Astrocyte (in vitro differentiated cells and primary cell): ENCODE measurements at places on chromosomes 2 and 18. TPM values are rescaled to one million over a fixed set of nuclear protein-coding genes. Genes with fewer than 3 reads are reported as not detected.

- DNase-seq: no peak
- H3K4me1 ChIP-seq: no peaks in the 10 kb centered on the region
- no peaks in the 10 kb centered on the region for H3K36me3 ChIP-seq
- H3K27me3 ChIP-seq: peaks cover under 1% of the 10 kb centered on the region
Observed at GRCh38 chr2:67713376-67713775, 316.2 kb downstream of the ETAA1 start.

GRCh38 chr18:28875059-28875458 lies 698.1 kb upstream of the CDH2 start:
- H3K4me1 ChIP-seq: no peaks in the 10 kb centered on the region
- no peak overlapping the region for H3K4me3 ChIP-seq
- peak; percentile 75 for DNase-seq

DNA sequence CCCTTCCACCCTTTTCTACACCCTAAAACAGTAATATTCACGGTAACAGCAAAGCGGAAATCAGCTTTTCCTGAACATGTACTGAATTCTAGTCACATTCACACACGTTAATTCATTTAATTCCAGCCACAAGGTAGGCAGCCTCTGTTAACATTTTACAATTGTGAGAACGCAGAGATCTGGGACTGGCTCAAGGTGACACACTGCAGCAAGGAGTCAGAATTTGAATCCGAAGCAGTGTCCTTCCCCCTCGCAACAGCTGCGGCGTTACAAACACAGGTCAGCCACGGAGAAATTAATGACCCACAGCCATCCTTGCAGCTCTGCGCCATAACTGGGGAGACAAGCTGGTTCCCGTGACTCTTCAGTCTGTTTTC lies 818 bp upstream of the SLC20A1 start:
- peak overlapping the region; percentile 51 for H3K27ac ChIP-seq
- peaks cover 68% of the 10 kb centered on the region for H3K4me1 ChIP-seq
- H3K27me3 ChIP-seq: no peaks in the 10 kb centered on the region
- peaks cover 31% of the 10 kb centered on the region for H3K36me3 ChIP-seq
- peak overlapping the region; percentile 95 for H3K4me3 ChIP-seq
- peak; percentile 46 for DNase-seq

DNA sequence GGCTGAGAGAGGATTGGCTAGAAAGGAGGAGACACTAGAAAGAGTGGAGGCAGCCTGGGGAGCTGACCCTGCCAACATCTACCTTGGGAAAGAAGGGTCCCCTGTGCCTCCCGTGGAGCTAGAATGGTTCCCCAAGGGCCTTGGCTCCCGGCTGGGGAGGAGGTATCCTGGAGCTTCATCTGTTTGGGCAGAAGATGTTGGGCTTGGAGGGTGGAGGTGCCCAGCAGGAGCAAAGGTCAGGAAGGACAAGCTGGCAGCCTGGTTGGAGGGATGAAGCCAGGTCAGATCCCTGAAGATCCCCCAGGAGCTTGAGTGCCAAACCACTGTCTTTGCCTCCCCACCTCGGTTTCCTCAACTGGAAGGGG lies 2.9 kb downstream of the ATP6V1B1 start:
- no peak overlapping the region for H3K27ac ChIP-seq
- DNase-seq: no peak
- no peak overlapping the region for H3K4me3 ChIP-seq
- no peaks in the 10 kb centered on the region for H3K4me1 ChIP-seq
- no peaks in the 10 kb centered on the region for H3K36me3 ChIP-seq

DNA sequence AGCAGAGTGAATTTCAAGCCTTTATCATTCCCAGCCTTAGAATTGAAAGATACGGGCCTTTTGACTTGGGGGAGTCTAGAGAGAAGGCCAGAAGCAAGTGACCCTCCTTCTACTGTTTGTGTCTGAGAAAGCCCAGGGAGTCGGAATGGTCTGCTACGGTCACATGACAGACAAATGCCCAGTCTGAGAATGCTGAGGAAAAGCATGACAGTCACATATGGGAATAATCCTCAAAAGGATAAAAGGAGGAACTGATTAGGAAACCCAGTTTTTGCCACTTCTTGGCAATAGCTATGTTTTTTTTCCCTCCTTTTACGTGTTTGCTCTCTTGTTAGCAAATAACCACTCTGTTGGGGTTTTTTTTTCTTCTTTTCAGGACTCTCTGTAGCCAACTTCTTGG lies 38.1 kb upstream of the HNRNPA3 start:
- DNase-seq: no peak
- H3K4me3 ChIP-seq: no peak overlapping the region
- H3K27ac ChIP-seq: no peak overlapping the region

GRCh38 chr2:165305391-165306096 lies 66.3 kb downstream of the SCN2A start:
- H3K27me3 ChIP-seq: no peaks in the 10 kb centered on the region
- no peak overlapping the region for H3K4me3 ChIP-seq
- no peaks in the 10 kb centered on the region for H3K4me1 ChIP-seq
- H3K36me3 ChIP-seq: no peaks in the 10 kb centered on the region
- peak; percentile 68 for DNase-seq
- no peak overlapping the region for H3K27ac ChIP-seq

DNA sequence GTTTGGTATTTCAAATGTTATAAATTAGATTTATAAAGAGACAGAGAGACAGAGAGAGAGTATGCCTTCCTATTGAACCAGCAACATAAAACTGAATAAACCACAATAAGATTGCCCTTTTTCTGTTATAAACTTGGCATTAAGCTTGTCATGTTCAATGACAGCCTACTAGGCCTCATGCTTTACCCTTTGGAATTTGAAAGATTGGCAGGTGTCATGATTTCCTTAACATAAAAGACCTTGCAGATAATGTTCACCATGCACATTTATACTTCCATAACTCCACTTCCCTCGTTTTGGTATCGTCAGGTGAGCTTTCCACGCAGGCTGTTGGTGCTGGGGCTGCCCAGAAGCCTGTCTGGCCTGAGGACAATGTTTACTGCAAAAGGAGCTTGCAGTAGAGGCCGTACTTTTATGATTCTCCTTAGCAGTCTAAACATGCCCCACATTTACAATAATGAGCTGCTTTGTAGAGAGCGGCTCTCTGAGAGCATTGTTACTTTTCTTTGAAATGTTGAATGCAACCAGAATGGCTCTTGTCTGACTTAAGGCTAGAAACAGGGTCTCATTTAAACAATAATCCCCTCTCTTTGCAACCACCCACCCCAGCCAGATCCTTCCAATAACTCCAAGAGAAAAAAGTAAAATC lies 379.1 kb upstream of the ATP5MC3 start:
- H3K27ac ChIP-seq: no peak overlapping the region
- no peak for DNase-seq
- H3K36me3 ChIP-seq: no peaks in the 10 kb centered on the region
- H3K4me3 ChIP-seq: no peak overlapping the region
- no peaks in the 10 kb centered on the region for H3K4me1 ChIP-seq

DNA sequence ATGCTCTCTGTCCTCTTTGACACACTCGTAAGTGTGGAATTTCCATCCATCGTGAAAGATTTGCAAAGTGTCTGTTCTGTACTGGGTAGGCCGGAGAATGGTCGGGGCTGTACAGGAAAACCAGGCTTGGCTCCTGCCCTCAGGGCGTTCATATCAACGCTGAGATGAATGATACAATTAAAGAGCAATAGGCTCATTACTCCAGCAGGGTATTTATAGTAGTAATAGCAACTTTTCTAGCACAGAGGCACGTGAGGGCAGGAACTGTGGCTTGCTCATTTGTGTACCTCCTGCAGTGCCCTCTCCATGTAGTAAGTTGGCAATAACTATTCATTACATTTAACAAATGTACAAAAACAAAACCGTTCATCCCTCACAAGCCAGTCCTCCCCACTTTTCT lies 5.3 kb upstream of the NCK2 start:
- no peak for DNase-seq
- no peak overlapping the region for H3K27ac ChIP-seq
- H3K27me3 ChIP-seq: no peaks in the 10 kb centered on the region

- DNase-seq: no peak
- H3K27ac ChIP-seq: no peak overlapping the region
- H3K36me3 ChIP-seq: no peaks in the 10 kb centered on the region
- H3K27me3 ChIP-seq: no peaks in the 10 kb centered on the region
Observed at GRCh38 chr2:83991992-83992391, 467.1 kb downstream of the SUCLG1 start.

DNA sequence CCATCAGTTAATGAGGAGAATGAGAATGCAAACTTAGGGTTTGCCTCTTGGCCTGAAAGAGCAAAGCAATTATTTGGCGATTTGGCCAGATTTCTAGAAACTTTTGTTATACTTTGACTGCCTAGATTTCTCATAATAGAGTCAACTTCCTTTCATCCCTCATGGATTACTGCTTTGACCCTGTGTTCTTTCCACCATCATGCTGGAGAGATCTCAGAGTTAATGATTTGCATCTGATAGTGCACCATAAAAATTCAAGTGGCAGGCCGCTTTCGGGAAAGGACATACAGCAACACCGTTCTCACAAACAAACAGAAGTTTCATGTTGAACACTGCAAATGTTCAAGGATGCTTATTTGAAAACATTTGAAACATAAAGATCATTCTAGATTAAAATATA lies 143.7 kb upstream of the ZFP36L2 start:
- H3K4me3 ChIP-seq: no peak overlapping the region
- no peak for DNase-seq
- no peaks in the 10 kb centered on the region for H3K27me3 ChIP-seq

- no peak overlapping the region for H3K27ac ChIP-seq
- no peaks in the 10 kb centered on the region for H3K4me1 ChIP-seq
- no peaks in the 10 kb centered on the region for H3K27me3 ChIP-seq
- no peaks in the 10 kb centered on the region for H3K36me3 ChIP-seq
Observed at GRCh38 chr2:210558708-210559107, 2.3 kb downstream of the CPS1 start.

- no peak for DNase-seq
- peaks cover 27% of the 10 kb centered on the region for H3K4me1 ChIP-seq
- no peak overlapping the region for H3K27ac ChIP-seq
- H3K36me3 ChIP-seq: no peaks in the 10 kb centered on the region
- H3K4me3 ChIP-seq: no peak overlapping the region
Observed at GRCh38 chr2:240439698-240440151, 4.3 kb downstream of the GPC1 start.

DNA sequence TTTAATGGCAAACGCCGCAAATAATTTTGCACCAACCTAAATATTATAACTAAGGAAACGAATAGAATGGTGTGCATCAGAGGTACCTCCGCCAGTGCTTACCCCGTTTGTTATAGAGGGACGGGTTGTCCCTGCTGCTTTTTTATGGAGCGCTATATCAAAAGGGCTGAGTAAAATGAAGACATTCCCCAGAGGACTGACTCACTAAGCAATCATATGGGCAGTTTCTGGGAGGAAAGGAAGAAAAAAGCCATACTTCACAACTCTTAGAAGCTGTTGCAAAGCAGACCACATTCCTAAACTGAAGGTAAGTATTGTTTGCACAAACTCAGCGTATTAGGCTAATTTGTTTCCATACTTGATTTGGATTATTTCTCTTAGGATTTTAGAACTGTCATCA lies 12.9 kb downstream of the ID2 start:
- no peak overlapping the region for H3K27ac ChIP-seq
- no peaks in the 10 kb centered on the region for H3K27me3 ChIP-seq
- no peaks in the 10 kb centered on the region for H3K36me3 ChIP-seq
- H3K4me3 ChIP-seq: no peak overlapping the region

DNA sequence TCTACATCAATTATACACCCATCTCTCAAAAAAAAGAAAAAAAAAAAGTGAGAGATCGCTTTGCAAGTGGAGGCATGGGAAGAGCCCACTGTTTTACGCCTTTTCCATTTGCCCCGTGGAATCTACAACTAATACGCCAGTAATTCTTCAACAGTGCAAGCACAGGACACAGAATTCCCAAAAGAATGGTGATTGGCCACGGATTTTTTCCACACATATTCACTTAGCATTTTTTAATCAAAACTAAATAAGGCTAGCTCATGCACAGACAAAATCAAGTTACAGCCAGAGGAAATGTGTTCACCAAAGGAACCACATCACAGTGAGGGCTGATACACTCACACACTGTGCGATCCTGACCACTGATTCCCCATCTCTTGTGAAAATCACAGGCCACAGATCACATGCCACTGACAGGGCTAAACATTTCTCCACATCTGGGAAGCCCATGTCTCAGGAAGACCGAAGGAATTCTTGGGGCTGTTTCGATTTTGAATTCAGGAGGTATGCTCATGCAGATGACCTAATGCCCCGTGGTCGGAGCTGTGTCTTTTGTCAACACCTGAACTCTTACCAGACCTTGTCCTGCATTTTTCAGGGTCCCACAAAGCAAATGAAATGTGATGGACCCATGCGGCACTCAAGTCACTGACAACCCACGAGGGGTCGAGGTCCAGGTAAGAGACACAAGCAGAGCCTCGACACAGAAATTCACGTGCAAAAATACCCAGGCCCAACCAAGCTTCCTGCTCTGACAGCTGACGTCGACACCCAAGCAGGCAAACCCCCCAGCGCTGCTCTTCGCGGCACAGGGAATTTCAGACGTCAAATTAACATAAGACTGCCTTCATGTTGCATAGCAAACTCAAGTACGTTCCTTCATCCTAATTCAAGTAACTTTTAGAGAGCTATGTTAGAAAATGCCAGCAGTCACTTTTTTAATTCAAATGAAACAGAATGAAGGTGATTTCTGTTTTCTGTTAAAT lies 69.6 kb downstream of the ZNF516 start:
- peaks cover 6% of the 10 kb centered on the region for H3K4me1 ChIP-seq
- no peaks in the 10 kb centered on the region for H3K27me3 ChIP-seq
- no peaks in the 10 kb centered on the region for H3K36me3 ChIP-seq
- H3K27ac ChIP-seq: no peak overlapping the region
- no peak overlapping the region for H3K4me3 ChIP-seq

DNA sequence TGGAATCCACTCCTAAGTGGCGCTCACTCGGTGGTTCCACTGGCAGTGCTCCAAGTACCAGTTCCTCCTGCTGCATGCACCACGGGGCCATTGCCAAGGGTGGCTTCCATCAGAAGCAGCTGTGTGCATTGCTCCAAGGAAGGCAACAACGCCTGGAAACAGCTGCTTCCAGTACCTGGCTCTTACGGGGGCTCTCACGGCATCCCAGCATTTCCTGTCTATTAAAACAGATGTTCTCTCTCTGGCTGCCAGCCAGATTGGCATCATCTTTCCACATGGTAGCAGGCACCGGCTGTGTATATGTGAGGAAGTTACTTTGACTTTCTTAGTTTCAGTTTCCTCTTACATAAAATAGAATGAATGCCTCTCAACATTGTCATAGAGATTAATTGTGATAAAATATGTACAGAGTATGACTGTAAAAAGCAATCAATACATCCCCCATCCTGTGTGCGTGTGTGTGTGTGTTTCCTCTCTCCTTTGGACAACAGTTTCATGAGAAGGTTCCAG lies 84.9 kb downstream of the CMPK2 start:
- no peak for DNase-seq
- H3K27ac ChIP-seq: no peak overlapping the region
- H3K4me1 ChIP-seq: no peaks in the 10 kb centered on the region
- H3K4me3 ChIP-seq: no peak overlapping the region
- no peaks in the 10 kb centered on the region for H3K27me3 ChIP-seq

DNA sequence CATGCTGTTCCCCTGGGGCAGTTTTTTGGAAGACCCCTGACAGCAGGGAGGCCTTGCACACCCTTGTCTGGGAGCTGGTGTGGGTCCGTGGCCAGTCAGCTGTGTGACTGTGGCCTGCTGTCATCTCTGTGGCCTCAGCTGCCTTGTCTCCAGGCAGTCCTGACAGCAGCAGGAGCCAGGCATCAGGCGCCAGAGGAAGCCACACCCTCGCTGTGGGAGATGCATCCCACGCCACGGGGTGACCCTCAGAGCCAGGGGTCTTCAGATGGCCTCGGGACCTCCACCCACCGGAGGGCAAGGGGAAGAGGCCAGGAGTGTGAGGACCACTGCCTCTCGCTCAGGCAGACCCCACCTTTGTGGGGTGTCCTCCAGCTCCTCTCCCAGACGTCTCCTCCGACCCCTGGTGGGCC lies 5.0 kb downstream of the BOK start:
- peaks cover 25% of the 10 kb centered on the region for H3K4me1 ChIP-seq
- no peaks in the 10 kb centered on the region for H3K27me3 ChIP-seq
- DNase-seq: no peak
- H3K36me3 ChIP-seq: no peaks in the 10 kb centered on the region
- H3K4me3 ChIP-seq: no peak overlapping the region

The NEB gene
- total RNA-seq: 0.82 and 0.94 TPM in 2 replicates

The CFAP65 gene
- total RNA-seq: 0.22 and 0.27 TPM in 2 replicates

The SERPINB12 gene
- total RNA-seq: not detected in 2 replicates
